GF-D8 (cell line): ENCODE measurements at places on chromosomes 7 and 10.

GRCh38 chr10:4557469-4557868, 268.5 kb upstream of the AKR1E2 start:
- no peak for DNase-seq

GRCh38 chr10:27190508-27190907, 35.4 kb downstream of the MASTL start:
- DNase-seq = no peak

GRCh38 chr7:115953592-115954255, 76.8 kb downstream of the TFEC start:
- no peak for DNase-seq

DNA sequence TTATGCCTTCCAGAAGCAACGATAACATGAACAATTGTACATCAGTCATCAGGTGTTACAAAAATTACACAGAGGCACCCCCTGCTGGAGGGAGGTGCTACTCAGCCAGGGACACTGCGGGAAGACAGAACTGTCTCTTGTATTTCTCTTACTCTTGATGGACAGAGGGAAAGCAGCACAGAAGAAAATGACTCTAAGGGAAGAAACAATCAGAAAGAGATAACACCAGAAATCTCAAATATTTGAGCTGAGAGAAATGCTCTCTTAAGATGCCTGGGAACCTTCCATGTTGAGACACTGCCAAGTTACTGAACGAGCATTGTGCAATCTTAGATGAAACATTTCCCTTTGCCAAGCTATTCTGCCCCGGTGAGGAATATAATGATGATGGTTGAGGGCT, 227.6 kb upstream of the NPSR1 start:
- no peak for DNase-seq

DNA sequence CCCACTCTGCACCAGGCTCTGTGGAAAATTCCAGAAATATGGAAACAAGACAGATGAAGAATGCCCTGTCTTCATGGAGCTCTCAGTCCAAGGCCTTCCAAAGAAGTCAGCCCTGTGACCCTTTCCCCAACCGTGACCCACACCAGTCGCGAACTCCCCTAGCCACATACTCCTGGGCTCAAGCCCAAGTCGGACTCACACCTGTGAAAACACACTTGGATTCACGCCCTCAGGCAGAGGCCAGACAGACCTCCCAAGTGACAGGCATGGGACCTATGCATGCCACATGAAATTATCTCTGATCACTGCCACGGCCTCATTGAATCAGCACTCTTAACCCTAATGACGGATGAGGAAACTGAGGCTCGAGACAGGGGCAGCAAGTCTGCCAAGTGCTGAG, 42.5 kb downstream of the ZCCHC24 start:
- no peak for DNase-seq

GRCh38 chr10:69494626-69495558, 43.6 kb downstream of the TSPAN15 start:
- no peak for DNase-seq

- DNase-seq = peak; percentile 72
Measured at GRCh38 chr10:128064970-128065580, 61.1 kb downstream of the MKI67 start.

GRCh38 chr10:77877441-77878344, 48.9 kb downstream of the DLG5 start:
- DNase-seq = peak; percentile 48

DNA sequence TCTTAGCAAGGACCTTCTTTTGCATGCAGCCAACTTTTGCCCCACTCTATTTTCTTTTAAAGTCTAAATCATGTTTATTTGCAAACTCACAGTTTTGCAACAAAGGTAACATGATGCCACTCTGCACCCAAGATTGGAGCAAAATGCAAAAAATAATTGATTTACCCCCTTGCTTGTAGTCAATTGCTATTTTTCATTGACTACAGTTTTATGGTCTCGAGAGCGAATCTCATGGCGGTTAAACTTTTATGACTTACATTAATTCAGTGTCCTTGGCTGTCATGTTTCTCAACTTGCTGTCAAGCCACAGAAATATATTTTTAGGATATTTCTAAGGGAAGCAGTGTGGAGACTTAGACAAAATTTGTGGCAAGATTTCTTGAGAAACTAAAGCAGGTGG, 110.0 kb upstream of the JCAD start:
- DNase-seq = no peak

DNA sequence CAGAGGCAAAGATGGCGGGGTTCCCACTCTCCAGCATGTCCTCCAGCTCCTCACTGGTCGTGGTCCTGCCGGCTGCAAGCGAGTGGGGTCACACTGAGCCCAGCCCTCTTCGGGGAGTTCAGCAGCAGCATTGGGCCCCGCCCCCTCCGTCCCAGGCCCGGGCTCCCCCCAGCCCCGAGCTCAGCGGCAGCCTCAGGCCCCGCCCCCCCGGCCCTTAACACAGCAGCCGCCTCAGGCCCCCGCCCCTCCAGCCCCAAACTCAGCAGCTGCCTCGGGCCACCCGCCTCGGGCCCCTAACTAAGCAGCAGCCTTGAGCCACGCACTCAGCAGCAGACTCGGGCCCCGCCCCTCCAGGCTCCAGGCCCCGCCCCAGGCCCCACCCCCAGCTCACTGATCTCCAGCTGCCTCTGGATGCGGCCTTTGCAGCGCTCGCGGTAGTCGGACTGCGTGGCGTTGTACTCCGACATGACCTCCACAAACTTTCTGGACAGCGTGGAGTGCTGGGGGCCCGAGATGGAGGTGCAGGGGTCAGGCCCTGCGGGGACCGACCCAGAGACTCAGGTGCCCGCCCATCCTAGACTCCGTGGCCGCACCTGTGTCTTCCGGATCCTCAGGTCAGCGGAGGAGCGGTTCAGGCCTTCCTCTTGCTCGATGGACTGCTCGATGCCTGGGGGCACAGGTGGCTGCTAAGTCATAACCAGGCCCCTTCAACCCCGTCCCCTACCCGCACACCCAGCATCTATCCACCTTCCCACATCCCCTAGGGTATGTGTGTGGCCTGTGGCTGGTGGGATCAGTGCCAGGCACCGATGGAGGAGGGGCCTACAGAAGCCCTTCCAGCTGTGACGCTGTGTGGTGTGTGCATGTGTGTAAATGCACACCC, 15.5 kb downstream of the STX1A start:
- DNase-seq = no peak
